ENCODE measurements at places on chromosomes 4 and X. TPM values are rescaled to one million over a fixed set of nuclear protein-coding genes. Genes with fewer than 3 reads are reported as not detected.

GRCh38 chr4:1375051-1375721, 28.2 kb downstream of the UVSSA start:
- no peak for DNase-seq

GRCh38 chr4:17376205-17376604, 135.7 kb downstream of the QDPR start:
- DNase-seq = no peak

NUDT10 gene
- total RNA-seq = not detected

SRPK3 gene
- total RNA-seq = 0.14 TPM

- no peak for DNase-seq
Observed at GRCh38 chr4:60737858-60738257, 462.3 kb upstream of the ADGRL3 start.

GRCh38 chrX:103157496-103158316, 57.2 kb upstream of the BEX4 start:
- DNase-seq = peak; percentile 41

- DNase-seq = no peak
Observed at GRCh38 chr4:52984462-52984881, 122.4 kb downstream of the RASL11B start.

- no peak for DNase-seq
Observed at GRCh38 chr4:7773401-7774180, 166.1 kb downstream of the AFAP1 start.

MSX1 gene
- total RNA-seq = 1.6 TPM

MFAP3L gene
- total RNA-seq = 6.8 TPM

DNA sequence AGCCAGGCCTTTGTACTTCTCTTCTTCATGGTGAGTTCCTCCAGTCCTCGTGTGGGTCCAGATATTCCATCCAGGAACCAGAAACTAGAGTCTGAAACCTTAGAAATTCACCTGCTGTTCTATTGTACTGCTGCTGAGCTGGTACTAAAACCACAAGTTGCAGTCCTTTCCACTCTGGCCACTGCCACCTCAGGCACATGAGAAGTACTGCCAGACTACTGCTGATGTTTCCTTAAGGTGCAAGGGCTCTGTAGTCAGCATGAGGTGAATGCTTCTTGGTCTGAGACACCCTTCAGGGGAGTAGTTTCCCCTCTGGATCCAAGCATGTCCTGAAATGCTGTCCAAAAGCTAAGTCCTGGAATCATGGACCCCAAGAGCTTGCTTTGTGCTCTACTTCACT, 399.6 kb upstream of the CT83 start:
- no peak for DNase-seq

DNA sequence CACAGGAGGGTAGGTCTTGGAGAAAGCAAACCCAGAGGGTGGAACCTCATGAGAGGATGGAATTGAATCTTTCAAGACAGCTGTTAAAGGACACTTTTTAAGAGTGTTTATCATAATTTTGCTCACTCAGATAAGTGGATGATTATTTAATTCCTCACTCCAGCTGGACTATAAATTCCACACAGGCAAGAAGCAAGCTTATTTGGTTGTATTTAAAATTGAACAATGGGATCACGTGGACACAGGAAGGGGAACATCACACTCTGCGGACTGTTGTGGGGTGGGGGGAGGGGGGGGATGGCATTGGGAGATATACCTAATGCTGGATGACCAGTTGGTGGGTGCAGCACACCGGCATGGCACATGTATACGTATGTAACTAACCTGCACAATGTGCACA, 116.3 kb downstream of the DHRSX start:
- no peak for DNase-seq

PNMA5 gene
- total RNA-seq = not detected

USP17L18 gene
- not detected for total RNA-seq

S100G gene
- total RNA-seq = not detected

DNA sequence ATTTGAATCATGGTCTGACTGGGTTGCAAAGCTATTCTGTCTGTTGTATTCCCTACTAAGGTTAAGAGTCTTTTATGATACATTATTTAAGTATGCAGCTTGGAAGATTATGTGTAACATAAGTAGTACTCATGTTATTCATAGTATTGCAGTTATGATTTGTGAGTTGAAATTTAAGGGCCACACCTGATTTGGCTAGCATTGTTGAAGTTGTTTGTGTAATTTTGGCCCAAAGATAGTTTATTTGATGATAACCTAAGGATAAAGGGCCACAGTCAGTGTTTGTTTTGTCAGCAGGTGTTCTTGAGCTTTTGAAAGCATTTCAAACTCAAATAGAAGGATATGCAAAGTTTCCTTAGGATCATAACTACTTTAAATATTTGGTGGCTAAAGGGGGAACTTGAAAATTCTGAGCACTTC, 38.9 kb downstream of the NUDT9 start:
- DNase-seq = no peak

PNMA6A gene
- total RNA-seq = 0.31 TPM

ERAS gene
- total RNA-seq = 0.47 TPM

DNA sequence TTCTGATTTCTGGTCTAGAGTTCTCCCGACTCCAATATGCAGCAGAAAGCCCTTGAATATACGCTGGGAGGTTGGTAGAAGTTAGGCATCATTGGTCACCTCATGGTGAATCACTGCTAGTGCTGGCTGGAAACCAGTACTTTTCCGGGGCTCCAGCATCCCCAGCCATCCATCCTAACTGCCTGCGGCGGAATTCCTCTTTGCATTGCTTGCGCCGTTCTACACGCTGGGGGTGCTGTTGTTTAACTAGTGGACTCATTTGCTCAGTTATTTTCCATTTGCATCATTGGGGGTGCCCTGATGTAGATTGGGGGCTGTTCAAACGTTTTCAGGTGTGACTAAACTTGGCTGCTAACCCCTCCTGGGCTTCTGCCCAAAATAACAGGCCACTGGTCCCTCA, 23.3 kb upstream of the GPR50 start:
- peak; percentile 13 for DNase-seq

DNA sequence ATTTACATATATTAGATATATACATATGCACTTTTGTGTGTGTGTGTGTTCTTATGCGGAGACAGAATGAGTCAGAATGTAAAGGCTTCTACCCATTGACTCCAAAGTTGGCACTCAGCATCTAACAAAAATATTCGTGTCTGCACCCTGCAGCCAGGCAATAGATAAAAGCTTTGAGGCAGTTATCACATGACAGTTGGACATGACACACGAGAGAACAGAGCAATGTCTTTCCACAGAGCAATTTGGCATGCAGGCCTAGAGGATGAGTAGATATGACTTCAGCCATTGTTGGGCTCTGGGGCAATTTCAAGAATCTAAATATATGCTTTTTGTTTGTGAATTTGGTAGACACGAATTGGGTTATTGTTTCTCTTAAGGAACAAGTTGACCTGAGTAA, 391.2 kb downstream of the SLITRK2 start:
- DNase-seq = no peak

DNA sequence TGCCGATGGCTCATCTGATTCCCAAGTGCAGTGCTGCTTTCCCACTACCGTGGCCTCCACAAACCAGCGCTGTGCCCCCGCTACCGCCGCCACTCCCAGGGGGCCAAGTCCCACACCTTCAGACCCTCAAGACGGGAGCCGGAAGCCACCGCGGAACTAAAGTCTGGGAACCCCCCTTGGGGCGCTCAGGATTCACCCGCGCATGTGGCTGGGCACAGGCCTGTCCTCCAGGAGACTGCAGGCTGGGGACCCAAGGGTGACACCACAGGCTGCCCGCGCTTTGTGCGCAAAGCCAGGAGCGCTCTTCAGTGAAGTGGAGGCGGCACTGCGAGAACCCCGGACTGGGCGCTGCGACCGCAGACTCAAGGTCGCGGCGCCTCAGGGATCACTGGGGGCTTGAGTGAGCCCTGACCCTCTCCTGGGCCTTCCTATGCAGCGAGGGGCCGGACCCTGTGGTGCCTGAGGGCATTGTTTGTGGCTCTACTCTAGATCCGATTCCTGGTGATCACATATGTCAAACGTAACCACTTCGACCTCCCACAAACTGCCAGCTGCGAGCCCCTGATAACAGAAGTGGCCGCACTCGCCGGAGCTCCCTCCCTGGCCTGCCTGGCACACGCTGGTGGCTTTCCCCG, 20.4 kb upstream of the TBC1D14 start:
- DNase-seq = no peak

DGAT2L6 gene
- not detected for total RNA-seq

PLA2G12A gene
- 45.0 TPM for total RNA-seq

- DNase-seq = no peak
Observed at GRCh38 chrX:68936608-68937007, 107.8 kb downstream of the EFNB1 start.

Measured in Calu3 (cell line).